ENCODE measurements at places on chromosomes 4 and X.
A peak's percentile ranks its signal among the peaks of the same experiment; 100 is the strongest.

DNA sequence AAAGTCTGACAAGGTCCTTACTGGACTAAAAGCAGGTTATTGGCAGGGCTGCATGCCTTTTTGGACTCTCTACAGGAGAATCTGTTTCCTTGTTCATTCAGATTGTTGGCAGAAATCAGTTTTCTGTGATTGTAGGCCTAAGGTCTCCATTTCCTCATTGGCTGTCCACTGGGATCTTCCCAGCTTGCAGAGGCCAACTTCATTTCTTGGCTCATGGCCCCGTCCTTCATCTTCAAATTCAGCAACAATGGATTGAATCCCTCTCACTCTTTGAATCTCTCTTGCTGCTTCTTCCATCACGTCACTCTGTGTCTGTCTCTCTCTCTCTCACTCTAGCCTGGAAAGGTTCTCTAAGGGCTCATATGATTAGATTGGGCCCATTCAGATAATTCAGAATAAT is 14.9 kb upstream of the GLUD2 start:
- DNase-seq: no peak

DNA sequence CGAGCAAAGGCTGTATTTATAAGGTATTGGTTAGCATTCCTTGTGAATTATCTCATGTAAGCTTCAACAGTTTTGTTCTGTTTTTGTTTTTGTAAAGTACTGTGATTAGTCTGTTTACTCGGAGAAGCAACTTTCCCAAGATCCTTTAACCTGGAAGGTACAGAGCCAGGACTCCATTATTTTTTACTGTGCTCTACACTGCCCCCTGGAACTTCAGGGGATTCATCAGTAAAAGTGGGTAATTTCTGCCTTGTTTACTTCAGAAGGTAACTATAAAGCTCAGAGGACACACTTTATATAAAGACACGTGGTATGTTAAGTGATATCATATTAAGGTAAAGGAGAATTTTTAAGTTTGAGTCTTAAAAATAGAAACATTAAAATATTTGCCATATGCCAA is 124.9 kb downstream of the IQCM start:
- no peak for DNase-seq

- peak; percentile 1 for DNase-seq
These were observed 22.8 kb downstream of the NDST4 start for GRCh38 chr4:115090483-115091075.

DNA sequence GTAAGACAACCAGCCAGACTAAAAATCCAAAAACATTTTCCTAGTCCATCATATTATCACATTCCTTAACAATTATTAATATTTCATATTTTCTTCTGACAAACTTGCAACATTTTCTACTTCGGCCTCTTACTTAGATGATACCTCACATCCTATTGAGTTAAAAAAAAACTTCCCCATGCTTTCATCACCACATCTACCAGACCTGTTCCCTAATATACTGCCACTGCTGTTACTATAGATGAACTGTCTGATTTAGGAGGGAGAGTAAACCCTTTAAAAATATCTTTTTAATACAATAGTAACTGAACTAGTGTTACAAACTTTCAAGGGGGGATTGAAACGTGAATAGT is 1.5 kb downstream of the FAM200B start:
- no peak for DNase-seq

GRCh38 chr4:47002580-47002979 is 9.2 kb upstream of the GABRA4 start:
- no peak for DNase-seq

DNA sequence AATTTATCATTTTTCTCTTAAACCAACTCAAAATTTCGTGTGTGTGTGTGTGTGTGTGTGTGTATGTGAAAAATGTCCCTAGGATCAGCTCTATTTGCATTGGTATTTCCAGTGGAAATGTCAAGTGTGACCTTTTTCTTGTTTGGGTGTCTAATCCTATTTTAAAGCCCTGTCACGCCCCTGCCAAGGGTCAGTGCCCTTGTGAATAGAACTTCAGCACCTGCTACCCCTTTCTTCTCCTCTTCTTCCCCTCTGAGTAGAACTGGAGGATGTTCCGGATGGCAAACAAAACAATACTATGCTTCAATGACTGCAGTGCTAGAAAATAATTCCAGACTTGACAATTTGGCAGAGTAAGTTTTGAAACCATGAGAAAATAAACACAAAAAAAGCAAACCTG is 67.3 kb downstream of the SPRY1 start:
- DNase-seq: no peak

DNA sequence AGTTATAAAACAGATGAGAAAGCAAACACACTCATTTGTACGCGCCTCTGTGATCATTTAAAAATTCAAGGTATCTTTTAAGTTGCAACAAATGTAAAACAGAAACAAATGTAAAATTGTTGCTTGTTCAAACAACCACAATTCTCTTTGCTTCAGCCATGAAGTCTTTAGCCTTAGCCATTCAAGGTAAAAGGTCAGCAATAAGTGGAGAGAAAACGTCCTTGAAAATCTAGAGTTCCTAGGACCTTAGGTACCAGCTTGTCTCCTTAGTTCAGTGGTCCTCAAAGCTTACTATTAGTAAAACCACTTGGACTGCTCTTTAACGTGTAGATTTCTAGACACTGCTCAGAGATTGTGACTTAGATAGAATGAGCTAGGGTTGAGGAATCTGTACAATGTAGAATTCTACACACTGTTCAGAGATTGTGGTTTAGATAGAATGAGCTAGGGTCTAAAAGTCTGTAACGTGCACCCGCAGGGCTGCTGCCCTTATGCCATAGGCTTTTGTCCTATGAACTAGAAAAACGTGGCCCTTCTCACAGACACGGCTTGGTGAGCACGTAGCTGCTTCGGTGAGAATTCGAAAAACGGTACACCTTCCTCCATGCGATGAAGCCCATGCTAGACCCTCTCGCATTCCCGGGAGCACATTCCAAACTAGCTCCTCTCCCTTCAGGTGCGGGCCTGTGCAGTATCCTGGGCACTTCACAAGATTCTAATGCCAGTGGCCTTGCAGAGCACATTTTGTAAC is 1.7 kb downstream of the PLAC8 start:
- no peak for DNase-seq

DNA sequence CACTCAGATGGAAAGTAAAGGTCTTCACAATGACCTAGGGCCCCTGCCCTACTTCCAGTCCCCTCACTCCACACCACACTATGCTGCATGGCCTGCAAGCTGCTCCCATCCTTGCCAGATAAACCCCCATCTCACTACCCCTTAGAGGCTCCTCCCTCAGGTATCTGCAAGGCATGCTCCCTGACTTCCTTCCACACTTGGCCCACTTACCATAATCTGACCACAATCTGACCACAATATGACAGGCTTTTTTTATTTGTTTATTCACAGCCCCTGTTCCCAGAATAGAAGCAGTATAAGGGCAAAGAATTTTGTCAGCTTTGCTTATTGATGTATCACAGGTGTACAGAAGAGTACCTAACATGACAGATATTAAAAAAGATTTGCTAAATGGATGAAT is 124.7 kb downstream of the CAMK2D start:
- DNase-seq: no peak

DNA sequence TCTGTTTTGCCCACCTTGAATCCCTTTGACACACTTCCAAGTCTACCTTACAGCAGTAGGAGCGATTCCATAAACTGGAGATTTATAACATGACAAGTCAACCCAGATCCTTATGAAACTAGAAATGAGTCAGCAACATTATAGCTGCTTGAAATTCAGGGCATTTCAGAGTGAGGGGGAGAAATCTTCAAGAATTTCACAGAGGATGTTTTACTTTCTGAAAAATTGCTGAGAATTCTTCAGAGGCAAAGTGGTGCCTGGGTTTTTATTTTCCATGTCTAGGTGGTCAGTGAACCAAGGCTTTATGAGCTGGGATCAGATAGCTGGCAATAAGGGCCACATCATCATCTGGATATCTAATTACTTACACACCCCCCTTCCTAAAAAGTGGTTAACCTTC is 119.8 kb downstream of the PPARGC1A start:
- no peak for DNase-seq

- peak; percentile 54 for DNase-seq
These were observed 226.6 kb downstream of the NSUN7 start for GRCh38 chr4:40976343-40976742.

DNA sequence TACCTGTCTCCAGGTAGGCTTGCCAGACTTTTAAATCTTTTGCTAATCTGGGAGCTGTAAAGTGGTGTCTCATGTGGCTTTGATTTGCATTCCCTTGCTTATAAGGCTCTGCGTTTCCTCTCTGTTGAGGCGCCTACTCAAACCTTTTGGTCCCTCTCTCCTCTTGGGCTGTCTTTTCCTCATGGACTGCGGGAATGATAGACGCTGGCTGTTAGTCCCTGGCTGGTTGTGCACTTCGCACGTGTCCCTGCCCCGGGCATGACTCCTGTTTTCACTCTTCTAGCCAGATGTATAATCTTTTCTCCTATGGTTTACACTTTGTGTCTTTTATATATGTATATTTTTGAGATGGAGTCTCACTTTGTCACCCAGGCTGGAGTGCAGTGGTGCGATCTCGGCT is 39.7 kb downstream of the RGS12 start:
- DNase-seq: no peak

DNA sequence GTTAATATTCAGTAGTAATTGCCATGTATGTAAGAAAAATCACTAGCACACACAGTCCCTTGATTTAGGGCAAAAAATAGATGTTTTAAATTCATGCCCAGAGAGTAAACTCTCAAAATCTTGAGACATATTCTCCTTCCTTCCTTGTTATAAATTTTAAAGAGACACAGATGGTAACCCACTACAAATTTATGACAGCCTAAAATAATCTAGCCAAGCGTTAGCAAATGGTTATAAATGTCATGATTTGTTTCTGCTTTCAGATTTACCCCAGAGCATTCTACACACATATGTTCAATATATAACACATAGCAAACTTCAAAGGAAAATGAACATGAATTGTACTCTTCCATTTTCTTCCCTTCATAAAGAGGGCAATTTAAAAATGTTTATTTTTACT is 540.3 kb downstream of the TLL1 start:
- no peak for DNase-seq

- DNase-seq: no peak
These were observed 14.3 kb downstream of the SGMS2 start for GRCh38 chr4:107838861-107839565.

DNA sequence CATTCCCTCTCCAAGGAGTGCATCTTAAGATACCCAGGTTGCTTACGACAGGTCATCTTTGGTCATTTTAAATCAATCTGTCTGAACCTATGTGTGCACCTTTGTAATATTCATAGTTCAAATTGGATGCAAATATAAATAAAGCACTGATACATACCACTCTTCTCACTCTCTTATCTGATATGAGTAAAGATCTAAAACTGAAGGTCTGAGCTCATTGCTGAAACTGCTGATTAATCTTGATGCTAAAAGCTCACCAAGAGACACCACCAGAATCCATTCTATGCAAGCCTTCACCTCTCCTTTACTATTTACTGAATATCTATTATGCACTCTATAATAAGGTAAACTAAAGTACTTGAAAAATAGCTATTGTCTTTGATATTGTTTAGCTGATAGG is 16.6 kb downstream of the HSD17B13 start:
- no peak for DNase-seq

- no peak for DNase-seq
These were observed 198.9 kb upstream of the PPP1R2C start for GRCh38 chrX:42976746-42977366.

DNA sequence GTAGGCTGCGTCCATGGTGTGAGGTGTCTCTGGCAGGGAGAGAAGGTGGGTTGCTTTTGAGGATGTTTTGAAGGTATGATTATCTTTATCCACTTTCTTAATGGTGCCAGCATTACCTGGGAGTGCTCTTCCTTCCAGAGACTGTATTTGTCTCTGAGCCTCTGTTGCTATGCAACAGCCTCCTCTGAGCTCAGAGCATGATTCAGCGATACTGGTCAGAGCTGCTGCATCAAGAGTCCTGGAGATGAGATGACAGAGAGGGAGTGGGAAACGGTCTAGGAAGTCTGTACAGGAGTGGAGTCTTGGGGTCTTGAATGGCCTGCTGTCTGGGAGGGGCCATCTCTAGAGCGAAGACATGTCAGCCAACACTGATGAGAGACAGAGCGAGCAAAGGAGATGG is 104.4 kb upstream of the RAB40AL start:
- no peak for DNase-seq

- DNase-seq: no peak
These were observed 3.4 kb upstream of the INTU start for GRCh38 chr4:127629371-127629770.

DNA sequence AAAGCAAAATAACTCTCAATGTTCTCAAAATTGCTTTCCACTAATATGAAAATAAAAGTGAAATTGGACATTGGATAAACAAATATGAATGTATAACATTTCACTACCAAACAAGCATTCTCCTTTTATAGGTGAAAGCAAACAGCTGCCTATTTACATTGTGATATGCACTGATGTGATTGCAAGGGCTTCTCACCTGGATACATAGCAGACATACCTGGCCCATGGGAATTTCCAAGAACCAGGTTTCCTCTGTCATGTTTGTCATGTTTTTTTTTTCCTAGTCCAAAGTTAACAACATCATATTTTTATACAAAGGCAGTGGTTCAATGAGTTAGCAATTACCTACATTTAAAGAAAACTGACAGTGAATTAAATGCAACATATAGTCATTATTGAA is 228.5 kb downstream of the ANKRD50 start:
- no peak for DNase-seq
